ENCODE measurements at places on chromosomes 4 and X. TPM values are rescaled to one million over a fixed set of nuclear protein-coding genes. Genes with fewer than 3 reads are reported as not detected.

DNA sequence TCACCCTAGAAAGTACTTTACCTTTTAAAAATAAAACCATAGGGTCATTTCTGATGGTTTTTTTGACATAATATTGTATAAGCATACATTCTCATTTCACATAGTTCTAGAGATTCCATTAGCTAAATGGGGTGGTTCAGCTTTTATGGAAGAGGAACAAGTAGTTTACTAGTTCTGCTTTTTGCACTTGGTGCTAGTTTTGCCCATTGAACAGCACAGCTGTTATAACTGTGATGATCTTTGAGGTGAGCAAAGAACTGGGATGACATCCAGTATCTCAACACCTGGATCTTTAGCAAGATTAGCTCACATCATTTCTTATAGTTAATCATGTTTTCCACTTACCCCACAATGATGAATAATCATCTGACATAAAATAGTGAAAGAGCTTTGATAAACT is 40.9 kb downstream of the MOB1B start:
- no peak overlapping the region for H3K4me3 ChIP-seq
- no peaks in the 10 kb centered on the region for H3K36me3 ChIP-seq
- DNase-seq: no peak
- H3K4me1 ChIP-seq: peaks cover 23% of the 10 kb centered on the region
- H3K27me3 ChIP-seq: no peaks in the 10 kb centered on the region

DNA sequence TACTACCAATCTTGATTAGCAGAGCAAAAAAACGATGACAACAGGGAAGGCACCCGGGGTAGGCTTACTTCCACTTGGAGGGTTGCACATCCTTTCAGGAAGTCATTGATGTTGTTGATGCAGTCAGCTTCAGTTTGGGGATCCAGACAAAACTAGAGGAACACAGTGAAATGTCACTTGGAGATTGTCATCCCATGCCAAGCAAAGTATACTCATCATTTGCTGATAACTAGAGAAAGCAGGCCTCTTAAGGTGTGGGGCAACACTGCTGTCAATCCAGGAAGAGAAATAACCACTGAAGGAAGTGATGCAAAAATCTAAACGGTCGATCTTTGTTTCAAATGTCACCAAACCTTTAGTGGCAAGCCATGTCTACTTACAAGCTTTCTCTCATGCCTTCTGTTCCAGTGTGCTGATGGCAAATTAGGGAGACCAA is 1.4 kb downstream of the ARHGEF6 start:
- no peaks in the 10 kb centered on the region for H3K4me1 ChIP-seq
- no peak overlapping the region for H3K27ac ChIP-seq
- no peak overlapping the region for H3K4me3 ChIP-seq
- DNase-seq: no peak
- no peaks in the 10 kb centered on the region for H3K27me3 ChIP-seq

- no peak for DNase-seq
- H3K4me3 ChIP-seq: no peak overlapping the region
- no peaks in the 10 kb centered on the region for H3K27me3 ChIP-seq
- no peaks in the 10 kb centered on the region for H3K36me3 ChIP-seq
- no peaks in the 10 kb centered on the region for H3K4me1 ChIP-seq
- no peak overlapping the region for H3K27ac ChIP-seq
Measured at GRCh38 chr4:168057412-168057811, 34.9 kb upstream of the ANXA10 start.

GRCh38 chrX:11724122-11725017 is 33.7 kb upstream of the MSL3 start:
- H3K27me3 ChIP-seq: no peaks in the 10 kb centered on the region
- H3K4me3 ChIP-seq: no peak overlapping the region
- no peaks in the 10 kb centered on the region for H3K4me1 ChIP-seq
- H3K27ac ChIP-seq: no peak overlapping the region
- H3K36me3 ChIP-seq: no peaks in the 10 kb centered on the region

GRCh38 chrX:16567681-16568080 is 82.3 kb upstream of the S100G start:
- no peak overlapping the region for H3K4me3 ChIP-seq
- DNase-seq: no peak
- no peak overlapping the region for H3K27ac ChIP-seq
- no peaks in the 10 kb centered on the region for H3K27me3 ChIP-seq
- no peaks in the 10 kb centered on the region for H3K4me1 ChIP-seq
- no peaks in the 10 kb centered on the region for H3K36me3 ChIP-seq

GRCh38 chrX:47218920-47219815 is 687 bp downstream of the CDK16 start:
- H3K27me3 ChIP-seq: no peaks in the 10 kb centered on the region
- H3K4me1 ChIP-seq: no peaks in the 10 kb centered on the region
- peak overlapping the region; percentile 45 for H3K27ac ChIP-seq
- H3K36me3 ChIP-seq: no peaks in the 10 kb centered on the region
- DNase-seq: peak; percentile 48

DNA sequence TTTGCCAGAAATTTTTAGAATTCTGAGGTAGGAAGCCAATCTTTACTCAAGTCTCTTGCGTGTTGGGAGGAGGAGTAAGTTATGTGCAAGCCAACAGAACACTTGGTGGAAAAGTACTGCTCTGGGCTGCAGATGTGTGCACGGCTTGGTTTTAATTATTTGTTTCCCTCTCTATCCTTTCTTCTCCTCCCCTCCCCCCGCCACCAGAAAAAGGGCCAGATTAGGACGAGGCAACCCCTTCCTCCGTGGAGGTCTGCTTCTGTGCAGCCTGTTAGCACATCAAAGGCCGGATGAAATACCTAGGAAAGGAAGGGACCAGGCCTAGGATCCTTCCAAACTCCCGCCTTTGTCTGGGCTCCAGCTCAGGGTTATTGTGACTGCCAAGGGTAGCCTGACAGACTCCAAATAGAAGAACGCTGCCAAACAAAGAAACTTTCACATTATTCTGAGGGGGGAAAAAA is 1.0 kb upstream of the PGRMC1 start:
- no peaks in the 10 kb centered on the region for H3K36me3 ChIP-seq
- peak; percentile 61 for DNase-seq
- H3K4me3 ChIP-seq: peak overlapping the region; percentile 77
- H3K27me3 ChIP-seq: no peaks in the 10 kb centered on the region

DNA sequence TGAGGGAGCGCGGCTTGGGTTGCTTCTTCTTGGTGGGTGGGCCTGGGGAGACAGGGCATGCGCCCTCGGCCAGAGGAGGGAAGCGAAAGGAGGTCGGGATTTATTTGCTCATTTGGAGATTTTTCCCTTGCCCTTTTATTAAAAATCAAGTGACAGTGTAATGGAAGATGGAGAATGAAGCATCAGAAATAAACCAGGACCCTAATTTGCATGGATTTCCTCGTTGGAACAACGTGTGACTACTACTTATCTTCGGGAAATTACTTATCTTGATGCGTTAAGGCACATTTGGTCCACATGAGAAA is 709 bp upstream of the CLOCK start:
- no peaks in the 10 kb centered on the region for H3K27me3 ChIP-seq
- DNase-seq: peak; percentile 72
- H3K4me3 ChIP-seq: peak overlapping the region; percentile 84
- H3K36me3 ChIP-seq: no peaks in the 10 kb centered on the region

DNA sequence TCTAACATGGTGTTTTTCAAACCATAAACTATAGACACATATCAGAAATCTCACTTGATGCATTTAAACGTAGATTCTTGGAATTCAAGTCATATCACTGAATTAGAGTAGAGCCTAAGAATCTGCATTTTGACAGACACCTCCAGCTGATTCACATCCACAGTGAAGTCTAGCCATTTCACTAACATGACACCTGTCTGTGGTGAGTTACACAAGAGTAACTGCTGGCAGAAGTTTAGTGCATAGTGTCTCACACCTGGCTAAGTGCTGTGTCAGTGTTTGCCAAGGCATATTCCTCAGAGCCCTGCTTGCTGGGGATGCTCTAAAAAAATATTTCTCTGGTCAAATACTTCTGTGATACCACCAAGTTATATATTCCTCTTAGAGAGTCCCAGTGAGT is 237.5 kb upstream of the DIAPH2 start:
- no peak overlapping the region for H3K27ac ChIP-seq
- no peaks in the 10 kb centered on the region for H3K4me1 ChIP-seq
- no peaks in the 10 kb centered on the region for H3K27me3 ChIP-seq
- no peaks in the 10 kb centered on the region for H3K36me3 ChIP-seq
- H3K4me3 ChIP-seq: no peak overlapping the region
- no peak for DNase-seq

DNA sequence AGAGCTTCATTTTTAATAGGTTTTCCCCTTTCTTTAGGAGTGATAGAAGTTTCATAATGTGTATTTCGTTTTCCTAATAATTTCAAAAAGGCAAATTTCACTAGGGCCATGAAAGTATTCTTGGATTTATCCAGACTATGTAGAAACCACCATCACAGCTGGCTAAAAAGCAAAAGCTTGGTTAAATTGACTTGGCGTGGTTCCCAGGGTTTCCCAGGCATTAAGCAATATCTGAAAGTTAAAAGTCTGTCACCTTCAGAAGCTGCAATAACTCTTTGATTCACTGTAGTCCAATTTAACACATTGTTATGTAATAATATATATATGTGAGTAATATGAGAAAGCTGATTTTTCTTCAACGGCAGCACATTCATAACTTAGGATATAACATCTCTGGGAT is 38.3 kb downstream of the NDNF start:
- no peaks in the 10 kb centered on the region for H3K27me3 ChIP-seq
- no peak overlapping the region for H3K27ac ChIP-seq
- no peak overlapping the region for H3K4me3 ChIP-seq
- DNase-seq: no peak

DNA sequence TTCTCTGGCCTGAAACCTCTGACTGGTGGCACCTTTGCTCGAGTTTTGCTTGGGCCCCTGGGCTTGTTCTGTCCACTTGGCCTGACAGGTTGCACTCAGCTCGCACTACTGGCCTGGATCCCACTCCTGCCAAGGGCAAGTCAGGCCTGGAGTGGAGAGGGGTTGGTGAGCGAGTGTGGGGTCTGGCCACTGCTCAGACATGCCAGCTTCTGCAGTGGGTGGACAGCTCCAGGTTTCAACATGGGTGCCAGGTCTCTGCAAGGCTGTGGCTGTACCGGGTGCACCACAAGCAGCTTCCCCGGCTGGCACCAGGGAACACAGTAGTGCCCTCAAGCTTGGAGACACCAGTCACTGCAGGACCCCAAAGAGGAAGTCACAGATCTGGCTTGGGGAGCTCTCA is 91.6 kb upstream of the CXorf51A start:
- no peak overlapping the region for H3K27ac ChIP-seq
- no peaks in the 10 kb centered on the region for H3K4me1 ChIP-seq
- H3K36me3 ChIP-seq: no peaks in the 10 kb centered on the region
- no peaks in the 10 kb centered on the region for H3K27me3 ChIP-seq
- DNase-seq: no peak

GRCh38 chr4:182105416-182105815 is 137.8 kb upstream of the TENM3 start:
- H3K27me3 ChIP-seq: no peaks in the 10 kb centered on the region
- DNase-seq: no peak
- H3K27ac ChIP-seq: no peak overlapping the region
- H3K4me3 ChIP-seq: no peak overlapping the region

GRCh38 chrX:67787196-67787595 is 243.4 kb downstream of the AR start:
- H3K27ac ChIP-seq: no peak overlapping the region
- no peak overlapping the region for H3K4me3 ChIP-seq
- no peak for DNase-seq
- H3K27me3 ChIP-seq: no peaks in the 10 kb centered on the region
- no peaks in the 10 kb centered on the region for H3K4me1 ChIP-seq

- no peak for DNase-seq
- no peak overlapping the region for H3K4me3 ChIP-seq
- H3K27ac ChIP-seq: no peak overlapping the region
- H3K36me3 ChIP-seq: peaks cover 19% of the 10 kb centered on the region
- no peaks in the 10 kb centered on the region for H3K27me3 ChIP-seq
- no peaks in the 10 kb centered on the region for H3K4me1 ChIP-seq
Measured at GRCh38 chrX:131764216-131764615, 220.3 kb downstream of the OR13H1 start.

DNA sequence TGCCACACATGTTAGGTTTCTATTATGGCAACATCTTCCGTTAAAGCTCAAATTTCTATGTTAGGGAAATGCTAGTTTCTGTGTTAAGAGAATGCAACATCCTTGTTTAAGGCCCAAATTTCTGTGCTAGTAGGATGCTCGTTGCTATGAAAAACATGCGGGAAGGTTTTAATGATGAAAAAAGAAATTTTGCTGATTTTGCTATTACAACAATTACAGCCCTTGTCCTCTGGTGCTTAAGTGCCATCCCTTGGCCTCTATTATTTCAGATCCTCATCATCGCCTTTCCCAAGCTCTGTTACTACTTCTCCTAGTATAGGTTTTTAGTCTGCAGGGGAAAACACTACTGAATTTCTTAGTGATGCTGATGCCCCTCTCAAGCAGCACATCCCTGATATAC is 412.6 kb upstream of the NDST3 start:
- no peaks in the 10 kb centered on the region for H3K27me3 ChIP-seq
- H3K27ac ChIP-seq: no peak overlapping the region

DNA sequence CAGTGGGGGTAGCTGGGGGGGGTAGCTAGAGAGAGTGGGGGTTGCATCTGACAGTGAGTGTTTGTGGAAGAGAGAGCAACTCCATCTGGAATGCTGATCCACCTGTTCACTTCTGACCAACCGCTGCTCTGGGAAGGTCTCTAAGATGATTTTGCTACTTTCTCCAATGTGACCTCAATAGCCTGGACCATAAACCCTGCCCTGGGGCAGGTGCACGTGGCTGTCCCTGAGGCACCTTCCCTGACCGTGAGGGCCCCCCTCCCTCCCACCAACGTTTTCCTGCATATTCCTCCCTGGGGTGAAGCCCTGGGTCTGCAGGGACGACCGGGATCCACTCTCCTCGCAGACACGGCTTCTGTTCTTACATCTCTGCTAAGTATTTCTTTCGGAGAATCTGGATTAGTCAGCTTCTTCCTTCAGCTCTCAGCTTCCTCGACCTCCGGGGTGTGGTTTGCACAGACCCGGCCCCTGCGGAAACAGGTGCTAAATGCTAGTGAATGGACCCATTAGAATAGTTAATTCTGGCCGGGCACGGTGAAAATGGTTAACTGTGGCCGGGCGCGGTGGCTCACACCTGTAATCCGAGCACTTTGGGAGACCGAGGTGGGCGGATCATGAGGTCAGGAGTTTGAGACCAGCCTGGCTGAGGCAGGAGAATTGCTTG is 21.4 kb upstream of the PLCXD1 start:
- H3K36me3 ChIP-seq: no peaks in the 10 kb centered on the region
- DNase-seq: peak; percentile 56
- no peaks in the 10 kb centered on the region for H3K27me3 ChIP-seq
- no peaks in the 10 kb centered on the region for H3K4me1 ChIP-seq
- peak overlapping the region; percentile 4 for H3K27ac ChIP-seq

DNA sequence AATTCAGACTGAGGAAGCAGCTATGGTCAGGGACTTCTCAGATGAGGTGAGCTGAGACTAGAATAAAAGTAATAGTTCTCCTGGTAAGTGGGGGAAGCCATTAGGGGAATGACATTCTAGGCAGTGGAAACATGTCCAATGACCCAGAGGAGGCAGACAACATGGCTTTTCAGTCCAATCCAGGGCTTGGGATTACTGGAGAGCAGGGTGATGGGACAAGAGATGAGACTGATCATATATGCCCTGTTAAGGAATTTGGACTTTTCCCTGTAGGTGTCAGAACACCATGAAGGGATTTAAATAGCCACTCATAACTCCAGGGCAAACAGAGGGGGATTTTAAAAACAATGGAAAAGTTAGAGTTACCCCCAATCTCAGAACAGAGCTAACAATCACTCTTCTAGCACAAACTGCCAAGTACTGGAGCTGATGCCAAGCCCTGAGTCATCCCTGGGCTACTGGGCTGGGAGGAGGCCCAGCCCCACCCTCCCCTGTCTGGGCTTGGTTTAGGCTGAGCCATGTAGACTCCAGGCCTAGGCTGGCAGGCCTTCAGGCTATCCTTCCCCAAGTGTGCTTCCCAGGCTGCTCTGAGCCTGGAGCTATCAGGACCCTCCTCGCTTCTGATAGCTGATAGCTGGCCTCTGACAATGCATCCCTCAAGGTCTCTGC is 22.7 kb upstream of the MSN start:
- no peaks in the 10 kb centered on the region for H3K36me3 ChIP-seq
- H3K27ac ChIP-seq: no peak overlapping the region
- H3K27me3 ChIP-seq: no peaks in the 10 kb centered on the region
- no peak for DNase-seq

Gene TSPAN7
- total RNA-seq: 7.2 TPM
